ENCODE measurements at places on chromosomes 1 and 21.

- no peak for DNase-seq
These were observed 43.9 kb downstream of the WNT9A start for GRCh38 chr1:227903614-227904501.

- DNase-seq: no peak
These were observed 1.2 kb upstream of the VWA1 start for GRCh38 chr1:1434131-1434823.

DNA sequence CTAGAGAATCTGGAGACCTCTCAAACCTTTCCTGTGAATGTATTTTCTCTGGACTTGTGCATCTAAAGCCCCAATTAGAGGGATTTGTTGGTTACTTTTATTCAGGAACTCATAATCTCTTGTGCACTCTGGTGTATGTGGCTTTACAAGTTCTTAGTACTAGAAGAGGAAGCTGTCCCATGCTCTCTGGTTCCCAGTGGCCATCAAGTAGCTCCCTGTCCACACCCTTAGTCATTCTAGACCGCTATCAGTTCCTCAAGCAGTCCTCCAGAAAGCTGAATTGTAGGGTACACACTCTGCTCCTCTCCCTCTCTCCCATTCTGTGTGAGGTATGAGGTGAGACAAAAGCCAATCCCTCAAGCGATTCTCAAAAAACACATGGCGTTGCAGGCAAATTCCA lies 470.3 kb downstream of the PTPRC start:
- DNase-seq: no peak

GRCh38 chr1:98278055-98278454 lies 357.2 kb upstream of the DPYD start:
- no peak for DNase-seq

- no peak for DNase-seq
These were observed 37.1 kb upstream of the CAP1 start for GRCh38 chr1:40003156-40004093.

DNA sequence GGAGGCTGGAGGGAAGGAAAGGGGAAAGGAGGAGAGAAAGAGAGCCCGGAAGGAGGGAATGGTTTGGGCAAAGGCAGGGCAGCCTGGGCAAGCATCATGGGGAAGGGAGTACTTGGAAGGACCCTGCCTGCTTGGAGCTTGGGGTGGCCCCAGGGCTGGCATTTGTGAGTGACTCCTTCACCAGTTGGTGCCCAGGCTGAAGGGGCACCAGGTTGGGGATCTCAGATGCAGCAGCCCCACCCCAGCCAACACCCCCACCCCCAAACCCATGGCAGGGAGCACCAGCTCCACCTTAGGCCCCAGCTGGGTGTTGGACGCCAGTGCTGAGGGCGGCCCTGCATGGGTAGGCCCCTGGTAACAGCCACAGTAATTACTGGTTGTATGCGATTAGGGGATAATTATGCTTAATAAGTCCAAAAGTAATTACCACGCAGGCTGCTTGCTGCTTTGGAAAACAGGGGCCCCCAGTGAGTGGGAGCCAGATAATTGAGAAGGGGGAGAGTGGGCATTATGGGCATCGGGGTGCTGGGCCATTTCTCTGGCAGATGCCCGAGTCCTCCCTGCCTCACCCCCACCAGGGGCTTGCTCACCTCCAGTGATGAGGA lies 78.3 kb downstream of the VWA5B1 start:
- no peak for DNase-seq

DNA sequence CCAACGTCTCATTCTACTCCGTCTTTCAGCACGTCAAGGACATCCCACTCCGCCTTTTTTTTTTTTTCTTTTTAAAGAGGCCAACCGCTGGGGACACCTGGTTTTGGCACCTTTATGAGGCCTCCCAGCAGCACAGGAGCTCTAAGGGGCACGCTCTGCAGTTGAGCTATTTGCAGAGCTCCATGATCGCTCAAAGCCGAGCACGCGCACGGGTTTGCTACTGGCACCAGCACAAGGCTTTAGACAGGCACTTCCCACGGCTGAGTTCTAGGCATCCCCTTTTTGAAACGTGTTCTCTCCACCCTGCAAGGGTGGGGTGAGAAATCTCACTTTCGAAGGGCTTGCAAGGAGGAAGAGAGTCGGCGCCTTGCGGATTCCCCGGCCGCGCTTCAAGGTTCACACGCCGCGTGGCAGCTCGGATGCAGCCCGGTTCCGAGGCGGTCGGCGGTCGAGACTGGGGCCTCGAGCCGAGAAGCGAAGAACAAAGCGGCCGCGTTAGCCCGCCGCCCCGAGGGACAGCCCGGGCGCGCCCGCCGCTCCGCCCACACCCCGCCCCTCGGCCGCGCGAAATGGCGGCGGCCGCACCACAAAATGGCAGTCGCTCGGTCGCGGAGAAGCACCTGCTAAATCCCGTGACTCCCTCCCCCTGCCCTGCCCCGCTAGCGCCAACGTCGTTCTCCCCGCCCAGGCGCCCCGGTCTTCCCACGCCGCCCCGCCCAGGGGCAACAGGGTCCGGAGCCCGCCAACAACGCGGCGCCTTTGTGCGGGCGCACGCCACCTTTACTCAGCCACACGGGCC lies 12.9 kb upstream of the SPEN start:
- peak; percentile 88 for DNase-seq

DNA sequence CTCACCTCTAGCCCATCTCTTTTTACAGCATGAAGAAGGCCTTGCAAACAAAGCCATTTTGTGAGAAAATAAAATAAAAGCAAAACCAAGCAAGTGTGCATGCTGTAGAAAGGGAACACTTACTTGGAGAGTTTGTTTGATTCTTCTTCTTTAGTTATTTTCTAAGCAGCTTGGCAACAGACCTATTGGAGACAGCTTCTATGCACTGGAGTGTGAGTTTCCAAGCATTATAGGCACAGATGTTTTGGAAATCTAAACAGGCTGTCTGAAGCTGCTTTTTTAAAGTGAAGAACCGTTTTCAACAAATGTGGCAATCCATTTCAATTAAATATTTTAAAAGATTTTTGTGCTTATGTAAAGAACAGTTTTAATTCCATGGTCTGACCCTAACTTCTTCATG lies 76.6 kb downstream of the NGF start:
- DNase-seq: no peak

DNA sequence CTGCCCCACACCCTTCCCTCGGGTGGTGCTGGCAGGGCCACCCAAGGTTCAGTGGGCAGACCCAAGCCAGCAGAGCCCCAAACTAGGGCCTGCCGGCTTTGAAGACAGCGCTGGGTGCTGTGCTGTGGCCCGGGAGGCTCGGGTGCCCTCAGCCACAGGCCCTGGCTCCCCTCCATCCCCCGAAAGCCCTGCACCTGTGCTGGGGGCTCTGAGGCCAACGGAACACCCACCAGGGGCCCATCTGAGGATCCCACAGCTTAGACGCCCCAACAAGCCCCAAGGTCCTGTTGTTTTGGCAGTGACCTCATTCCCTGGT lies 8.6 kb downstream of the ITGB2 start:
- DNase-seq: no peak

DNA sequence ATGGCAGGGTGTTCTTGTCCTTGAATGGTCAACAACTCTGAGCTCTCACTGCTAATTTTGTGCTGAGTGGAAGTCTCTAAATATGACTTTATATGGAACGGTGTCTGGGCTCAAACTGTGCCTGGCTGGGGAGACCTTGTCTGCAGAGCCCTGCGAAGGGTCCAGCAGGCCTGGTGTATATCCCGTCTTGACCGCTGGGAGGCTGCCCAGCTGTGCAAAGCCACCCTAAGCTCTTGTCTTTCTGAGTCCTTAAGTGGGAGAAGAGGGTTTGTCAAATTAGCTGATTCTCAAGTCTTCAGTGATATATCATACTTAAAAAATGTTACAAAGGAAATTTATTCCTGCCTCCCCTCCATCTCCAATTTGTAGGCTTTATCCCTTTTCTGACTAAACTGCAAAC lies 198.7 kb downstream of the KCNJ6 start:
- no peak for DNase-seq

- no peak for DNase-seq
These were observed 37.6 kb upstream of the HMCN1 start for GRCh38 chr1:185696422-185697150.

- DNase-seq: no peak
These were observed 36.7 kb downstream of the CLCA4 start for GRCh38 chr1:86583593-86583992.

DNA sequence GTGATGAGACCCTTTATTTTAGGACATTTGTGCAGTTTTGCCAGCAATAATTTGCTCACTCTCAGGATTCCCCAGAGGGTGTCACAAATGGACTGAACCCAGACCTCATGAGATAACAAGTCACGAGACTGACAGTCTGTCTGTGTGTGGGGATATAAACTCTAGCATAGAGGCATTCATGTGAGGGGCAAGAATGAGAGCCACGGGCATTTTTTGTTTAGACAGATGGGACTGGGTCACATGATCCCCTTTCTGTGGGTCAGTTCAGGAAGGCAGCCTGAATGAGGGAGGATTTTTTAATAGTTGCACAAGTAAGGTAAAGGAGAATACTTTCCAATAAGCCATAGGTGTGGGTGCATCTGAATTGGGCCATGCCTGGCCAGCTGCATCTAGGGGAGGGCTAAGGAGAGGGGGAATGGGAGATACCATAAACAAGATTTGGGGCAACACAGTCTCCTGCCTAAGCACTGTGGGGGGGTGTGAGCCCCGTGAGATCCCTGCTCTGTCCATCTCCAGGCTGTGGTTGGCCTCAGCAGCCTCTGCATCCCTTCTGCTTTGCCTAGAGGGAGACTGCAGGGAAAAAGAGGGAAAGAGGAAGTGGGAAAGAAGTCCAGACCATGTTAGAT lies 66.6 kb downstream of the NAV1 start:
- no peak for DNase-seq

- no peak for DNase-seq
These were observed 2.9 kb downstream of the CD164L2 start for GRCh38 chr1:27380224-27380623.

DNA sequence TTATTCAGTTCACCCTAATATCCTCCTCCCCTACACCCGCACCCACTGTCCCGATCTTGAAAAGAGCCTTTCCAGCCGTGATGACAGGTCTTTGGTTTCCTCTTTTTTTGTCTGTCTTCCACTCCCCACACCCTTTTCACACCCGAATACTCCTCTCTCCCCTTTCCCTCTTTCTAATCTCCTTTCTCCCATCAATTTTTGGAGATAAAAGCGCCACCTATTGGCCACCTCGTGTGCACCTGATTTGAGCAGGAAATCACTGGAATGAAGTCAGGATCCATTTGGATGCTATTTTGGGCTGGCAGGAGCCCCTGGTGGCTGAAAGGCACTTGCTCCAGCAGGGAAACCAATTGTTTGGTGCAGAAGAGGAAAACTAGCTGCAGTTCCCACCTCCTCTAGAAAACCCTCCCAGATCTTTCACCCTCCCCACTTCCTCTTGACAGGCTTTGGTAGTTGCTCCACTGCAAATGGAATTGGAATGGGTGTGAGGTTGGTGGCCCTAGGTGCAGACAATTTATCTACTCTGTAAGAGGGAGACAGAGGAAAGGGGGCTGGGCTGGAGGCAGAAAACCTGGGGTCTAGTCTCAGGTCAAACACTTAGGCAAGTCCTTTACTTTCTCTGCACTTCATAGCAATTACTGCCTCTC lies 8.4 kb downstream of the FOXE3 start:
- peak; percentile 21 for DNase-seq

GRCh38 chr1:63721531-63722189 lies 52.2 kb upstream of the ROR1 start:
- DNase-seq: no peak

GRCh38 chr1:91872000-91872399 lies 14.0 kb downstream of the TGFBR3 start:
- DNase-seq: no peak

- peak; percentile 61 for DNase-seq
These were observed at the start of gene WLS for GRCh38 chr1:68232289-68233148. Gene WLS, minus strand, starts transcription at chr1:68232523. Its CDS starts 224 bp downstream, at chr1:68232299.

DNA sequence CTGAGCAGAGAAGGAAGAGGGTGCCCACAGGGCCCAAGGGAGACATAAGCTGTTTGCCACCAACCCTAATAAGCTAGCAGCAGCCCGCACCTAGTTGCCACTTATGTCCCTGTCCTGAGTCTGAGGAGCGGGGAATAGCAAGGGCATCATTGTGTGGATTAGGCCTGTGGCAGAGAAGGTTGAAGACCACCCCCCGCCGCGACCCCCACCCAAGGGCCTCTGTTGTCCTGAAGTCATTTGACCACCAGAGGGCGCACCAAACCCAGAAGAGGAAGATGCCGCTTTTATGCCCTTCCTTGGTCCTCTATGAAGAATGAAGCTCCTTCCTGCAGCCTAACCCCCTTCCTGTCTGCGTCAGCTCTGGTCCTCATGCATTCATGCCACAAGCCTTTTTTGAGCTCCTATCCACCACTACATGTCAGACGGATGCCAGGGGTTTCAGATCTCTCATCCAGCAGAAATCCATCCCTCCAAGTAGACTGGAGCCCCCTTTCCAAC lies 16.6 kb downstream of the RHBG start:
- DNase-seq: peak; percentile 34

DNA sequence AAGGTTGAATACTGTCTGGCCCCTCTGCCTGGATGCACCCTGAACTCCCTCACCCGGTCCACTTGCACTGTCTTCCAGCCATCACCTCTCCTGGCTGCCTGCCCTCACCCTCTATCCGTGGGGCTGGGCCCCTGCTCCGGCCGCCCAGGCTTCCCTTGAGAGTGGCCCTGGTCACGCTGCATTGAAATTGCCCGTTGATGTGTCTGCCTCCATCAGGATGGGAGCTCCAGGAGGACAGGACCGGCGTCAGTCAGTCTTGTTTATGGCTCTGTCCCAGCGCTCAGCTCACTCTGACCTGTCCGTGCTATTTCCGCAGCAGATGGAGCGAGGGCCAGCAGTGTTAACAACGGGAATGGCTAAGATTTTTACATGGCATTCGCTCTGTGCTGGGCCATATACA lies 34.9 kb downstream of the FOXO6 start:
- DNase-seq: no peak

DNA sequence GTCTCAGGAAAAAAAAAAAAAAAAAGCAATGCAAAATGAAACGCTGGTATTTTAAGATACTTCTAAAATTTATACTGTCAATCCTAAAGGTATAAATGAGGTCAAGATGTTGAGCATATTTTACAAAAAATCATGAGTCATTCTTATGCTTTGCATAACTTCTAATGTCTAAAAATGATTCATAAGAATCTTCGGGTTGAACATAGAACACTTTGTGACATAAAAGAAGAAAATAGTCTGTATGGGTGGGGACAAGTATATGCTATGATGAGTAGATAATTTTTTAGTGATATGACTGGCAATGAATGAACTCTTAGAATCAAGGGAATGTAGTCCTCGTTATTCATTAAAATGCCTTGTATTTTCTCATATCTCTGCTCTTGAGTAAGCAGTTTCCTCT lies 416.9 kb upstream of the USP24 start:
- peak; percentile 51 for DNase-seq

DNA sequence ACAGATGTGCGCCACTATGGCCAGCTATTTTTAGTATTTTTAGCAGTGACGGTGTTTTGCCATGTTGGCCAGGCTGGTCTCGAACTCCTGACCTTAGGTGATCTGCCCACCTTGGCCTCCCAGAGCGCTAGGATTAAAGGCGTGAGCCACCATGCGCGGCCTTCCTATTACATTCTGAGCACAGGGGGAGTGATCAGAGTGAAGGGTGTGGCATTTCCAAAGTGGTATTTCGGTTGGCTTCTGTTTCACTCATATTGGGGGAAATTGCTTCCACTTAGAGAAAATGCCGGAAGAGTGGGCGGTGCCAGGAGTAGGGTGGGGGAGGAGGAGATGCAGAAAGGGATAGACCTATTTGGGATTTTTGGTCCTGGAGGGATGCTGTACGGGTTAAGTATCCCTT lies 4.3 kb downstream of the PIK3CD start:
- DNase-seq: no peak

- DNase-seq: no peak
These were observed 91.5 kb downstream of the SELENOF start for GRCh38 chr1:86822459-86822858.

Measured in fibroblast of the conjunctiva (primary cell).